ENCODE measurements at places on chromosomes 16 and 17.

DNA sequence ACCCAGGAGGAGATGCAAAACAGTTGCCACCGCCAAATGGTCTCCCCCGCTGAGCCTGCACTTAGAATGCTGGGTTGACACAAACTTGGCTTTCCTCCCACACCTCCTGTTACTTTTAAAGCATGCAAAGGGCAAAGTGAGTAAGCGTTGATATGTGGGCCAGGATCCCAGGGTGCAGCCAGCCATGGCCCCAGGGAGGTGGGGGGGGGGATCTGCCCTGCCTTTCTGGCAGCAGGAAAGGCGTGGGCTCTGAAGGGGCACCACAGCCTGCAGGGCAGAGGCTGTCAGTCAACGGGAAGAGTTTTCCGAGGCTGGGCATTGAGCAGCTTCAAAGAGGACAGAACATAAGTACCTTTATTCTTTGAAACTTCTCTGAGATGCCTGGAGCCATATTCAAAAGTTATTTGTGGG, 142.3 kb downstream of the ABCC12 start:
- DNase-seq: no peak

GRCh38 chr17:76725580-76726230, 701 bp downstream of the JMJD6 start:
- peak; percentile 67 for DNase-seq

GRCh38 chr16:4976611-4977145, 18.5 kb downstream of the SEC14L5 start:
- DNase-seq: no peak

DNA sequence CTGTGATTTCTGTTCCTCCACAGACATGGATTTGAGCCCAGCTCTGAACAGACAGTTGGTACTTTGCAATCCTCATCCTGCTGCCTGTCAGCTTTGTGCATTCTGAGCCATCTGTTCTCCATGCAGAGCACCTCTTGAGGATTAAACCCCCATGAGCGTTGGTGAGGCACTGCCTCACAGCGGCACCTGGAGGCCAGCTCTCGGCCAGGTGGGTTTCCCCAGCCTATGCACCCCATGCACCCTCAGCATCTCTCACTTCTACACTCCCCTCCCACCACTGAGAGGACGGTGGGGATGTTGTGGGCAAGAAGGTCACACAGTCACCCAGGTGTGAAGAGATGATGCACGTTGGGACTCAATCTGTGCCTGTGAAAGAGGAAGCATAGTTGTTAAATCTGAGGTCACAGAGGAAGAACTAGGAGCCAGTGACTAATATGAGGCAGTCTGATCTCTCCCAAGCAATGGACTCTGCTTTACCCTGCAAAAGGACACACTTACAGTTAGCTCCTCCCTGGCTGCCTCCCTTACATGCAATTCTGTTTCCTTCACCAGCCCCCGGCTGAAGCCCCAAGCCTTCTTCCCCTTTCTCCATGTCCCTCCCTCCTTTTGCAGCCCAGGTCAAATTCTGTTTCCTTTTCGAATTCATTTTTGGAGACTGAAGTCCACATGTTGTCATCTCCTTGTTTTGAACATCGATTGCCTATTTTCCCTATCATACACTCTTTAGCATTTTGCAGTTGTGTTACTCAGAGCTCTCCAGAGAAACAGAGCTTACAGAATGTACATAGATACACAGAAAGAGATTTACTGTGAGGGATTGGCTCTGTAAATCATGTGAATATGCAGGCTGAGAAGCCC, 58.5 kb downstream of the HS3ST3B1 start:
- no peak for DNase-seq

GRCh38 chr17:55067697-55068439, 99.3 kb downstream of the STXBP4 start:
- no peak for DNase-seq

DNA sequence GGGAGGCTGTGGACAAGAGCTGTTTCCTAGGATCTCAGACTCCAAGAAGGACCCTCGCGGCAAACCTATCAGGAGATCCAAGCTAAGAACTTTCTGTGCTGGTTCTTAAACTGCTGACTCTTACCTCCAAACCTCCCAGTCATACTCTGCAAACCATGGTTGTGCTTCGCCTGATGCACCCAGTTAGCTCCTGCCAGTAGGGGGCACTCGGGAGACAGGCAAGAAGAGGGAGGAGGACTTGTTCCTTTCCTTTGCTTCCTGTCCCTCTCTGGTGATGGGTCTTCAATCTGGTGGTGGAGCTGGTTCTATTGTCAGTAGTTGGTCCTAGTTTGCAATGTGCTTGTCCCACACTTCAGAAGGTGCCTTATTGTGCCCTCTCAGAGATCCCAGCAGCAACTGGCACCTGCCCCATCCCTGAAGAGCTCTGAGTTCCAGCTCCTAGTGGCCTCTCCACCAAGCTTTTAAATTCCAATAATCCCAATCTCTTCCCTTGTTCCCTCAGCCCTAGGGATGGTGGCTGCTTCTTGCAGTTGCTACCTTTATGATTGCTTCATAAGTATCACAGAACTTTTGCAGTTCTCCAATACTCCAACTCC, 113.5 kb upstream of the RPL38 start:
- DNase-seq: peak; percentile 74

DNA sequence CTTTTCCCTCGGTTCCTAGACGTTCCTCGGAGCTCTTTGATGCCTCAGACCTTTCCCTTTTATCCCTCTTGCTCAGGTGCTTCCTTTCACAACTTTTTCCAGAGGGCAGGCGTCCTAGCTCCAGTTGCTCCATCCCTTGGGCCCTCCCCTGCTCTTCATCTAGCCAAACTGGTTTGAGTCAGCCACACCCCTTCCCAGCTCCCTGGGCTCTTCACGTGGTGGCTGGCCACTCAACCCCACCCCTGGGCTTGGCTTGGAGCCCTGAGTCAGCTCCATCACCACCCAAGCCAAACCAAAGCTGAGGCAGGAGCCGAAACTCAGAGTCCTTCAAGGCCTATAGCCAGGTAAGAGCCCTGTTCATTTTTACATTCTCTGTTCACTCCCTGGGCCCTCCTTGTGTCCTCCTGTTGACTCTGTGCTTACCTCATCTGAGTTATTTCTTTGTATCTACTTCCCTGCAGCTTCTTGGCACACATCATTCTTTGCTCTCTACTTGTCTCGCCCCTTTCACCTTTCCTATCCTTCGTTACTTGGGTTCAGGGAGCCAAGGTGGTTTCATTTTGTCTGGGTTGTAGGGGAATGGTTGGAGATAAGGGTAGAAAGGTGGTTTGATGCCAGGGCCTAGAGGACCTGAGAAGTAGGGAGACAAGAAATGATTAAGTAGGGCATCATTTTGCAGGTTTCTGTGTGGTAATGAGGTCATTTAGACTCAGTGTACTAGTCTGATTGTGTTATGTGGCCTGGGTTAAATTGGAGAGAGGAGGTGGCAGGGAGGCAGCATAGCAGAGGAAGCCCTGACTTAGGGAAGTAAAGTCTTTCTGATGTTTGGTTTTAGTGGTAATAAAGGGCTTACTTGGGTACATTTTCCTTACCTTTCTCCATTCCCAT, 7.6 kb upstream of the PHKG2 start:
- no peak for DNase-seq

DNA sequence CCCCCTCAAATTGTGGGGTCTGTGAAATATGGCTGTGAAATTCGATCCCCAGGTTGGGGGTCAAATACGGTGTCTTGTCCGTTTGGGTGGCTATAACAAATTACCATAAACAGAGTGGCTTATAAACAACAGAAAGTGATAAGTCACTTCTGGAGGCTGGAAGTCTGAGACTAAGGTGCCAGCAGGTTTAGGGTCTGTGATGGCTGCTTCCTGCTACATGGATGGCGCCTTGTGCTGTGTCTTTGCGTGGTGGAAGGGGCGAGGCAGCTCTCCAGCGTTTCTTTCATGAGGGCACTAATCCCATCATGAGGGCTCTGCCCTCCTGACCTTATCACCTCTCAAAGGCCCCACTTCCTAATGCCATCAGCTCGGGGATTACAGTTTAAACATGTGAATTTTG, 120.0 kb downstream of the IRF8 start:
- no peak for DNase-seq

DNA sequence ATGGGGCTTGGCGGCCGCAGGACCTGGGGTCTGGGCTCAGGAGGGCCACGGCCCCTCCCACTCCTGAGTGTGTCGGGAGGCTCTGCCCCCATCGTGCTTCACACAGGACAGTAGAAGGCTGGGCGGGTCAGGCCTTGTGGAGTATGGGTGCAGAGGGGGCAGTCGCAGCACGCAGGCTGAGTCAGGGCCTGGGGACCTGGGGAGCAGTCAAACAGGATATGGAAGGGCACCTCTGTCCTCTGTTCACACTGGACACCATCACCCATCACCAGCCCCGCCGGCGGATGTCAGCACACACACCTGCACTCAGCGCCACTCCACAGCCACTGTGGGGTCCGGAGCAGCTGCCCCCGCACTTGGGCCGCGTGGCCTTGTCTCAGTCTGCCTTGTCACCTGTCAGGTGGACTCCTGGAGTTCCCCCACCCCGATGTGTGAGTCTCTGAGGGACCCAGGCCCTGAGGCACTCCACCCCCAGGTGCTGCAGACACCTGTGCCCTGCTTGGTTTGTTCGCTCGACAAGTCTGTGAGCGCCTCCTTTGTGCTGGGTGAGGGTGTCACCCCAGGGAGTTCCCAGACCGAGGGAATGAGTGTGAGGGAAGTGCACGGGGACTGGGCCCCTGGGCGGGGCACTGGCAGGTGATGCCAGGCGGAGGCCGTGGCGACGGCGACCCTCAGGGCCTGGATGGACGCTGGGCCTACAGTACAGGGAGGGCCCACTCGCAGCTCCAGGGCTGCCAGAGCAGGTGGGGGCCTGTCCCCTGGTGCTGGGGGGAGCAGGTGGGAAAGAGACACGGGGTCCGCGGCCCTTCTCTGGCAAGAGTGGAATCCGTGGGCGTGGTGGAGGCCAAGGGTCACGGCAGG, 31.7 kb downstream of the ZFPM1 start:
- DNase-seq: no peak

GRCh38 chr16:72511171-72511570, 339.2 kb upstream of the PMFBP1 start:
- DNase-seq: no peak

DNA sequence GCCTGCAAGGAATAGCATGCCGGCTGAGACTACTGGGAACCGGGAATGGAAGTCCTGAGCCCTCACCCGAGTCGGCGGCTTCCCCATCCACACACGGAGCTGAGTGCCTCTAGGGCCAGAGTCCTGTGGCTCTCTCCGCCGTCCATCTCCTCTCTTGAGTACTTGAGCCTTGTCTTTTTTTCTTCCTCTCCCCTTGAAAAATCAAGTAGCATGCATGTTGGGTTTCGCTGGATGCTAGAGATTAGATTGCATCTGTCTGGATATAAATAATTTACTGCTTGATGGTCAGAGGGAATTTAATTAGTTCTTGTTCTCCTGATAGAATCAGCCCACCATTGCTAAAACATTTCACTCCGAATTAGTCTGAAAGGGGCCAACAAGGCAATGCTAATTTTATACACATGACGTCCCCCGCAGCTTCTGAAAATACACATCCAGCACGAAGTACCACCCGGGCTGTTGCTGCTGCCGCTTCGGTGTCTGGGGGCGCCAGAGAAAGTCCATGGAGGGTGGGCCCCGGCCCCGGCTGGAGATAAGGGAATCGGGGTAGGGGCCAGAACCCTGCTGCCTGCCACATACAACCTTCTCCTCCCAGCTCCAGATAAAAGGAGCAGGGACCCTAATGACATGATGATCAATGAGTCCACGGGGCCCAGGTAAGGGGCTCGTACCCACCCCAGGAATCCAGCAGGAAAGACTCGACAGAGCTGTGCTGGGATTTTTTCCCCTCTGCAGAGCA, 48.5 kb downstream of the RBFOX3 start:
- no peak for DNase-seq

DNA sequence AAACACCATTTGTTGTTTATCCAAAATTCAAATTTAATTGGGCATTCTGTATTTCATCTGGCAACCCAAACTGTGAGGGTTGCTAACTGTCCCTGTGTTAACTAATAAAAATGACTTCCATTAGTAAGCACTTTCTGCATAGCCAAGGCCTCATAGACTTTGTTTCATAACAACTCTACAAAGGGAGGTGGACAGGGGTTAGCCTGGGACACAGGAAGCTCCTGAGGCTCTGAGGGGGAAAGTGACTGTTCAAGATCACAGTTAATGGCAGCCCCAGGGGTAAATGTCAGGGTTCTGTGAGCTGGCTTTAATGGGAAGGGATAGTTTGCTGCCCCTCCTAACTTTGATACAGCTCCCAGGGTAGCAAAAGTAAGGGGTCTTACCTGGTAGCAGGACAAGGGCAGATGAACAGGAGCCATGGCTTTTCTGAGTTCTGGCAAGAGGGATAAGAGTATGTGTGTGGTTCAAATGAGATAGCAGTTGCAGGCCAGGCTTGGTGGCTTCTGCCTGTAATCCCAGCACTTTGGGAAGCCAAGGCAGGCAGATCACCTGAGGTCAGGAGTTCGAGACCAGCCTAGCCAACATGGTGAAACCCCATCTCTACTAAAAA, 2.2 kb downstream of the HEATR9 start:
- DNase-seq: no peak

DNA sequence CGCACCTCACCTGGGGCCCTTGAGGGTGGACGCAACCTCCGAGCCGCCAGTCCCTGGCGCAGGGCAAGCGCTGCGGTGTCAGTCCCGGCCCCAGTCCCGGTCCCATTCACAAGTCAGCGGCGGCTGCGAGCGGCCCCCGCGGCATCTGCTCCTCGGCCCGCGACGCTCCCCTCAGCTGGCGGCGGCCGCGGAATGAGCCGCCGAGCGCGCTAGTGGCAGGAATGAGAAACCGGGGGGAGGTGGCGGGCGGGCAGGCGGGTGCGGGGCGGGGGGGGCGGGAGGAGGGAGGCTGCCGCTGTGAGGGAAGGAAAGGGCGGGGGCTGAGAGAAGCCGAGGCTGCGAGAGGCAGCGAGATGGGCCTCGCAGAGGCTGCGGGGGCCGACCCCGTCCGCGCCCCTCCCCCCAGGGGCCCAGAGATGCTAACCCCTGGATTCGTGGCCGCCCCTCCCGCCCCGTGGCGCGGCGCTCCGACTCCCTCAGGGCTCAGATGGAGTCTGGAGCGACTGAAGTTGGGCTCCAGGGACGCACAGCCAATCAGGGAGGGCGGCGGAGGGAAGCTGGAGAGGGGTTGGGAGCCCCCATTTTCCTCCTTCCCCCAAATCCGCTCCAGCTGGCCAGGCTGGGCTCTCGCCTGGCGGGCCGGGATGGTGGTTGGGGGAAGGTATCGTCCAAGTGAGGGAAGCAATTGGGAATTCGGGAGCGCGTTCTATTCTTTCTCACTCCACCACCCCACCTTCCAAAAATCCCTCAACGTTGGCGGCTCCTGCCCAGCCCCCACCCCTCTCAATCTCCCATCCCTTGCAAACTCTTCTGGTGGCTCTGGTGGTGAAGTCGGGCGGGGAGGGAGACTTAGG, at the start of gene CDH11:
TSS of gene CDH11 (minus strand) at position 194 of the 854 bp plus-strand sequence. CDS start 117,194 bp downstream, outside the sequence.
- peak; percentile 18 for DNase-seq

GRCh38 chr16:66859397-66860068, 15.3 kb downstream of the CA7 start:
- peak; percentile 2 for DNase-seq

Measured in GM13977 (cell line).